ENCODE measurements at places on chromosomes 5 and 9.

GRCh38 chr5:142998316-142999020, 228.3 kb downstream of the ARHGAP26 start:
- DNase-seq, result no peak

- DNase-seq, result no peak
These were observed 42.9 kb downstream of the DBH start for GRCh38 chr9:133679056-133679455.

DNA sequence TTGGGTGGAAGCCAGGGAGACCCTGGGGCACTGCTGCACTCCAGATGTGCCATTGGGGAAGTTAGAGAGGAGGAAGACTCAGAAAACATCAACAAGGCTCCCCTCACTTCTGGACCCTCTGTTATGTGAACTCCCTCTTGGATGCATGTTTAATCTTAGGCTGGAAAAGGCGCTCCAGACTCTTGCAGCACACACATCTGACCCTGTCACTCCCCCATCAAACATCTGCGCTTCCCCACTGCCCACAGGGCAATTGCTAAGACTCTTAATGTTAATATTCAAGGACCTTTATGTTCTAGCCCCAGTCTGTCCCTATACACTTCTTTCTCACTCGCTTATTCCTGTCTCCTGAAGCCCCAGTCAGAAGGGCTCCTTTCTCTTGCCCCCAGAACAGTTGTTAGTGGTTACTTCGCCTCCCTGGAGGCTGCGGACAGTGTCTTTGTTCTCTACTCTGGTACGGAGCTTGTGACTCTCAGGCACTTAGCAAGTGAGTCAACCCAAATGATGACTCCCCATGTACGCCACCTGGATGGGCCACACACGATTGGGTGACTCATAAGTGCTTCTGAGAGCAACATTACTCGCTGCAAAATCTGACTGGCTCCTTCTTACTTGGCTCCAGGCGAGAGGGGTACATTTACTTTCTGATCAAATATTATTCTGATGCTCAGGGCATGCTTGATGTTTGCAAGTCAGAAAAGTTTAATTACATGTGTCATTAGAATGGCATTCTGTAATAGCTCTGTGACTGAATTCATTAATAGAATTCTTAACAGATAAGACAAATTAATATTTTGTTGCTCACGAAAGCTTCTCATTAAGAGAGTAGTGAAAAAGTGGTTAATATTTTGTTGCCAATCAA, 193.6 kb downstream of the HSPA4 start:
- no peak for DNase-seq

- no peak for DNase-seq
These were observed 33.8 kb downstream of the JMY start for GRCh38 chr5:79269733-79270166.

DNA sequence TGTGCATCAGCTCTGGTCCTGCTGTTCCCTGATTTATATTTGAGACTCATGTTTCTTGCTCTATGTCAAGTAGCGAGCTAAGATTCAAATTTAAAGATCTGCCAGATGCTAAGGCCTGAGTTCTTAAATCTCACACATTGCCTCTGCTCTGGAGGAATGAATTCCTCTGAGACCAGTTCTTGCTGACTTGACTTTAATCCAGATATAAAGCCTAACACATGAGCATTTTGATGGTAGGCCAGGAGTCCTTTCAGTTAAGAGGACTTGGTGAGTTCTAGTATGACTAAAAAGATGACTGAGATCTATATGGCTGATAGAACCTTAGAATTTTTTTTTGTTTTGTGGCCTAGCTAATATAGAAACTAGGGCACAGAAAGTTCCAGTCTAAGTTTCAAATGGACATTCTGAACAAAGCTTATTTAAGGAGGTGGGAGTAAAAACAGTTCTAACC, 1.3 kb upstream of the INIP start:
- no peak for DNase-seq

DNA sequence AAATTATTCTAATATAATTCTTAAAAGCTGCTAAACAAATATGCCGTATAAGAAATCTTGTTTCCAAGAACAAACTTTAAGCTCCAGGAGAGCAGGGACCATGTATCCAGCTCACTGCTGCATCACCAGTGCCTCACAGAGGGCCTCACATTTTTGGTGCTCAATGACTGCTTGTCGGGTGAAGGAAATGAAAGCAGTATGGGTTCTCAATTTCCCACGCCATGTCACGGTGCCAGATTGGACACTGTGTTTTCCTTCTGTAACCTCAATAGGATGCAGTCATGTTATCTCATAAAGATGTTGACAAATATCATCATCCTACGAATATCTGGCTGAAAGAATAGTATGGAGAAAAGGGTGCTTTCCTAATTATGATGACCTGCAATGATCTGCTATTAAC, 64.7 kb downstream of the POU5F2 start:
- DNase-seq, result no peak

GRCh38 chr5:148309746-148310145, 2.5 kb upstream of the SPINK7 start:
- DNase-seq, result no peak

Measured in activated CD4-positive, CD25-positive, alpha-beta regulatory T cell (primary cell).